Aorta (tissue), 5 donors: ENCODE measurements at places on chromosomes 16 and 17. TPM values are rescaled to one million over a fixed set of nuclear protein-coding genes. Genes with fewer than 3 reads are reported as not detected.

- DNase-seq, result no peak
Measured at GRCh38 chr17:51035431-51035830, 85.2 kb downstream of the SPAG9 start.

DNA sequence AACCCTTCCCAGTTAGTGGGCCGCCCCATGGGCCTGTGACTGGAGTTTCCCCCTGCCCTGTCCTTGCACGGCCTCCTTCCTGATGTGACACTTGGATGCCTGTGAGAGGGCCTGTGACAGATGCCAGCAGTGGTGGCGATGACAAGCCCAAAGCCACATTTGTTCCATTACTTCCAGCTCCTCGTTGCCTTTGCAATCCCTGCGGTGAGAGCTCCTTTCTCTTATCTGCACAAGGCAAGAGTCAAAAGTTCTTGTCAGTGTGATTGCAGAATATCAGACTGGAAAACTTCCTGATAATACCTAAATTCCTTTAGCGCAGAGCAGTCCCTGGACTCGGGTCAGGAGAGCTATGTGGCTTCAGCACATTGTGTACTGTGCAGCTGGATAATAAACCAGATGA, 54.4 kb upstream of the ARHGAP44 start:
- no peak for DNase-seq

GRCh38 chr16:68475071-68475470, 26.8 kb upstream of the SMPD3 start:
- DNase-seq, result no peak

DNA sequence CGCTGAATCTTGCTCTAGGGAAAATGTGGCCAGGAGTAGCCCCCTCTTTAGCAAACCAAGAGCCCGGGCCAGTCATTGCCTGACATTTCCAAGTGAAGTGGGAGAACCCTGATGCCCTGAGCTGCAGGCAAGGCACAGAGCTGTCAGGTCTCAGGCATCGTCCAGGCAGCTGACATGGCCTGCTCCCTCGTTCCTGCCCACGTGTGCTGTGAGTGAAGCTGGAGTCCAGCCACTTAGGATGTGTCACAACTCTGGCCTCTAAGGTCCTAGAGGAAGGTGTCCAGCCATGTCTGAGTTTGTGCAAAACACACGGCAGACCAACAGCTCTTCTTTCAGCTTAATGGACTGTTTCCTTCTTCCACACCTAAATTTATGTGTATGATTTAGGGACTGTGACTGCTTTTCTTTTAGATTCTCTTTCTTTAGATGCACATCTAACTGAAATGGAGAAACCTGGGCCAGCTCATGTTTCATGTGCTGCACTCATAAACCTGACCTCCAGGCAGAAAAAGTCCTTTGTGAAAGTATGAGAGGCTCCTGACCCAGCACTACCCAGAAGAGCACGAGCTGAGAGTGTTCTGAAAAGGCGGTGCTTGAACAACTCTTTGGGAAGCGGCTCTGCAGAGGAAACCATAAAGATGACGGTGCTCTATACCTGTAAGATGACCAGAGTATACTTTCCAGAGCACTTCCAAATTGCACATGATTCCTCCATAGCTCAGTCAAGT, 14.8 kb upstream of the LIMD2 start:
- DNase-seq, result no peak

- no peak for DNase-seq
Measured at GRCh38 chr17:72575542-72576233, 454.9 kb downstream of the SOX9 start.

- DNase-seq, result peak; percentile 60
Measured at GRCh38 chr16:57373117-57373947, 1.0 kb downstream of the CX3CL1 start.

- DNase-seq, result peak; percentile 77
Measured at GRCh38 chr17:29390851-29391631, 878 bp downstream of the TAOK1 start.

- peak; percentile 89 for DNase-seq
Measured at GRCh38 chr16:85316321-85316919, 204.1 kb upstream of the CIBAR2 start.

- DNase-seq, result peak; percentile 94
Measured at GRCh38 chr16:84672276-84673202, 24.2 kb downstream of the KLHL36 start.

DNA sequence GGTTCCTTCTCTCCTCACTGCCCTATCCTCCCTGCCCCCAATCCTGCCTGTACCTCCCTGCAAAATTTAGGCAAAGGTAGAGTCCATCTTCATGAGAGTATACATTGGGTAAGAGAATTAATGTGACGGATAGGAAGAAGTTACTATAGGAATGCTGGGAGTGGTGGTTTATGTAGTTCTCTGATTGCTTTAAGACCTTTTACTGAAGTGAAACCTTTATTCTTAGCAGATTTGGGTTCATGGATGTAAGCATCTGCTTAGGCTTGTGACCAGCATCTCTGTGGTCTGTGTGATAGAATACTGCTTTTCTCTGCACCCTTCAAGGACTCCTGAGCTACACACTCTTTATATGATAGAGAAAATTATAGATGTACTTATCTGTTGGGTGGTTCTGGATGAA, 127.3 kb downstream of the PRKCA start:
- DNase-seq, result no peak

DNA sequence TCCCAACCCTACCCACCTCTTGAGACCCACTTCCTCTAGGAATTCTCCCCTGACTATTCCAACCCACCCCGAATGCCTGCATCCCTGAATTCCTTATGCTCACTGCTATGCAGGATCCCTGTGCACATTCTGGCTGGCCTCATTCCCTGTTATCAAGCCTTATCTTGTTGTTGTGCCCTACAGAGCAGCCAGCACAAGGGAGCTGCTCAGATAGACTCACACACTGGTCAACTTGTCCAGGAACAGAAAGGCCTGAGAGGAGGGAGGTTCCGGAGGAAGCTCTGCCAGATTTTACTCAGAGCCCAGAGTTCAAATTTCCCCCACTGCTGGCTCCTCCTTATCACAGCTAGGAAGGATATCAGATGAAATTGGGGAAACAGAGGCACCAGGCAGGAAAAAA, 24.8 kb upstream of the MYO18A start:
- DNase-seq, result no peak

DNA sequence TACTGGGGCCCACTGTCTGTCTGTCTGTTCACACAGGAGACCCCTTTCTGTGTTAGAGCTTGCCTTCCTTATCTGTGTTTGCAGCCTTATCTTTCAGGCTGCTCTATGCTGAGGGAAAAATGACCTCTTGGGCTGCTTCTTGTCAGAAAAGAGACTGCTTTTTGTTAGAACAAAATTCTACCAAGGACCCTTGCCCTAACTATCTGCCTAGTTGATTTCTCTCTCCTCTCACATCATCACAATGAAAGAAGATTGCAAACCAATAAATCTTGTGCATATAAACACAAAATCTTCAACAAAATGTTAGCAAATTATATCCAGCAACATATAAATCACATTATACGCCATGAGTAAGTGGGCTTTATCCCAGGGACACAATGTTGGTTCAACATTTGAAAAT, 1117.7 kb downstream of the CDH11 start:
- DNase-seq, result no peak

YWHAE gene
- 285 TPM for total RNA-seq

MT1A gene
- 82.2 TPM for total RNA-seq

PRSS33 gene
- not detected for total RNA-seq

NPIPA8 gene
- total RNA-seq, result 2.2 TPM

MYH10 gene
- 1,963 TPM for total RNA-seq

CTF1 gene
- total RNA-seq, result 6.2 TPM

CPSF4L gene
- 0.81 TPM for total RNA-seq

HOXB13 gene
- not detected for total RNA-seq

DRC3 gene
- total RNA-seq, result 2.8 TPM

SPATA20 gene
- 27.8 TPM for total RNA-seq

ABCA8 gene
- 292 TPM for total RNA-seq
